ENCODE measurements at places on chromosomes 2 and 18. TPM values are rescaled to one million over a fixed set of nuclear protein-coding genes. Genes with fewer than 3 reads are reported as not detected.

Gene FKBP1B
- total RNA-seq = 10.1 TPM

Gene ZNF385B
- total RNA-seq = 0.18 TPM

Gene PSD4
- total RNA-seq = 13.2 TPM

Gene APLF
- total RNA-seq = 0.66 TPM

Gene B3GNT7
- total RNA-seq = 3.0 TPM

Gene RABL2A
- total RNA-seq = 8.9 TPM

Gene CYP27C1
- 2.7 TPM for total RNA-seq

Gene DCC
- total RNA-seq = not detected

Gene MAL
- total RNA-seq = not detected

Gene CNGA3
- total RNA-seq = 0.06 TPM

Gene LCT
- 0.03 TPM for total RNA-seq

Gene CLHC1
- total RNA-seq = 1.9 TPM

Gene CNTNAP5
- total RNA-seq = not detected

Gene SERPINB10
- total RNA-seq = not detected

Gene LYG1
- total RNA-seq = 1.6 TPM

Gene ALPP
- 5.3 TPM for total RNA-seq

Gene ZNF638
- 66.9 TPM for total RNA-seq

Gene DPY30
- 112 TPM for total RNA-seq

Gene ARHGEF33
- not detected for total RNA-seq

Gene ELP2
- total RNA-seq = 36.1 TPM

Gene FARSB
- 43.1 TPM for total RNA-seq

Gene RAB3GAP1
- 26.7 TPM for total RNA-seq

Gene ZNG1B
- 46.5 TPM for total RNA-seq

Gene GREB1
- 1.7 TPM for total RNA-seq

Gene MDH1B
- 1.1 TPM for total RNA-seq

Gene AKAIN1
- not detected for total RNA-seq

Gene CXCR4
- 0.71 TPM for total RNA-seq

Gene XDH
- 1.1 TPM for total RNA-seq

Gene CREG2
- total RNA-seq = 14.2 TPM

Gene MYO3B
- not detected for total RNA-seq

Gene MEIS1
- total RNA-seq = 1.8 TPM

Gene CNDP1
- not detected for total RNA-seq

Gene KCNG2
- total RNA-seq = not detected

Gene AGXT
- not detected for total RNA-seq

Gene SLC23A3
- 0.48 TPM for total RNA-seq

Gene ITGB6
- 0.72 TPM for total RNA-seq

Gene THAP4
- 59.5 TPM for total RNA-seq

Gene DYNAP
- not detected for total RNA-seq

Gene DLX1
- 2.4 TPM for total RNA-seq

Gene DES
- 0.29 TPM for total RNA-seq

Gene ACADL
- total RNA-seq = 0.07 TPM

Gene UGT1A4
- total RNA-seq = not detected

Gene SNTG2
- total RNA-seq = not detected

All from A549 treated with GW870086 at 1 μM for 4 hours (cell line).